RKO (cell line): ENCODE measurements at places on chromosomes 7 and 10.

DNA sequence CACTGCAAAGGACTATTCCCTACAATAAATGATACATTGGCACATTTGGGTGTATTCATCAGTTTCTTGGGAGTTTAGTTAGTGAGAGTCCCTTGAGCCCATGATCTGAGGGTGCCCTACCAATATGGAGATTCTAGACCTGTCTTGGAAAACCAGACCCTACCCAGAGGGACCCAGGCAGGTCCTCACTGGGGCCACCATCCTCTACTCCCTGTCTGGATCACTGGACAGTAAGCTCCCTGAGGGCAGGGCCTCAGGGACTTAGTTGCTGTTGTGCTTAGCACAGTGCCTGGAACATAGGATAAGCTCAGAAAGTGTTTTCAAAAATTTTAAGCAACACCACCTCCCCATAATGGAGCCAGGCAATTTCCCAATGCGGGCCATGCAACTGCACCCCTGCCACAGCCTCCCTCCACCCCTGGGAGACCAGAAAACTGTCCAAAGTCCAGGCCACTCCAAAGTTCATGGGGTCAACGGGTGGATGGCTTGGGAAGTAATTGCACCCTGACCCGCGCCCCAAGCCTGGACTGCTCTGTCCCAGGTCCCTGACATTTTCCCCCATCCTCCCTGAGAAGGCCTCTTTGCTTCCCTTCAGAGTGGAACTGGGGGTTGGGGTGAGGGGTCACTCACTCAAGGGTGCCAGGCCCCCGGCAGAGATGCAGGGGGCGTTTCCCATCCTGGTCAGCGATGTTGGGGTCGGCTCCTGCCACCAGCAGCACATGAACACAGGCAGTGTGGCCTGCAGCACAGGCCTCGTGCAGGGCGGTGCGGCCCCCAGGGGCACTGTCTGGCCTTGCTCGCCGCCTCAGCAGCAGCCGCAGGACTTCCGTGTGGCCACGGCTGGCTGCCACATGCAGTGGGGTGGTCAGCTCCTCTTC is 1.0 kb downstream of the ASB10 start:
- no peak for DNase-seq

- DNase-seq, result no peak
Measured at GRCh38 chr10:119241066-119241465, 33.7 kb downstream of the GRK5 start.

DNA sequence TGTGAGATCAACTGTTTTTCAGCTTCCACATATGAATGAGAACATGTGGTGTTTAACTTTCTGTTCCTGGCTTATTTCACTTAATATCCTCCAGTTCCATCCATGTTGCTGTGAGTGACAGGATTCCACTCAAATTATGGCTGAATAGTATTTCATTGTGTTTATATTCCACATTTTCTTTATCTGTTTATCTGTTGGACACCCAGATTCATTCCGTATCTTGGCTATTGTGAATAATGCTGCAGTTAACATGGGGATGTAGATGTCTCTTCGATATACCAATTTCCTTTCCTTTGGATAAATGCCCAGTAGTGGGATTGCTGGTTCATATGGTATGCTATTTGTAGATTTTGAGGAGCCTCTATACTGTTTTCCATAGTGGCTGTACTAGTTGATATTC is 47.9 kb downstream of the GALNT11 start:
- no peak for DNase-seq

DNA sequence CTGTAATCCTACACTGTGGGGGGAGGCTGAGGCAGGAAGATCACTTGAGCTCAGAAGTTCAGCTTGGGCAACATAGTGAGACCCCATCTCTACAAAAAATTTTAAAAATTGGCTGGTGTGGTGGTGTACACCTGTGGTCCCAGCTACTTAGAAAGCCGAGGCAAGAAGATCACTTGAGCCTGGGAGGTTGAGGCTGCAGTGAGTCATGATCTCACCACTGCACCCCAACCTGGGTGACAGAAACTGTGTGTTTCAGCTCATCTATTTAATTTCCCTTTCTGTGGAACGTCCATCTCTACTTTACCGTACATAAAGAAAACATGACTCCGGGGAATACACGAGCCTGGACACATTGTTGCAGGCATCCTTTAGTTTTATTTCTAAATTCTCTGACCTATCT is 354.6 kb upstream of the PLXDC2 start:
- no peak for DNase-seq

DNA sequence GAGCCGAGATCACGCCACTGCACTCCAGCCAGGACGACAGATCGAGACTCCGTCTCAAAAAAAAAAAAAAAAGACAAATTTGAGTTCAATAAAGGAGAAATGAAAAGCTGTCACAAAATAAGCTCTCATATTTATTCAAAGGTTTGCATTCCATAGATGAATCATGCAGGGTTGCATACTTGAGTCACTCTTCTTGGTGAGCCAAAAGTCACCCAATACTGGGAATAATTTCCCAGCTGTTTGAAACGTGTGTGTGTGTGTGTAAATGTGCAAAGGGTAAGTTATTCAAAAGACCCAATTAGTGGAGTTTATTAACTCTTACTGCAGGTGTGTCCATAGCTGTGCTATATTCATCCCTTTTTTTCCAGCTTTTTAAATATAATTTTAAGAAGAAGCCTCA is 297.7 kb downstream of the CCDC3 start:
- DNase-seq, result peak; percentile 71

GRCh38 chr7:122363144-122363543 is 58.6 kb upstream of the FEZF1 start:
- DNase-seq, result no peak

GRCh38 chr10:29386342-29386999 is 97.6 kb downstream of the LYZL1 start:
- DNase-seq, result peak; percentile 68
